ENCODE measurements at places on chromosomes 1 and 21.

- no peak for DNase-seq
These were observed 25.7 kb downstream of the COA6 start for GRCh38 chr1:234398849-234399381.

GRCh38 chr1:78577257-78578100 is 42.8 kb upstream of the IFI44L start:
- no peak for DNase-seq

- no peak for DNase-seq
These were observed 3.9 kb downstream of the FBXO44 start for GRCh38 chr1:11658542-11658941.

- no peak for DNase-seq
These were observed 110.6 kb downstream of the USP25 start for GRCh38 chr21:15840406-15840805.

GRCh38 chr1:26114165-26114927 is 2.7 kb downstream of the PDIK1L start:
- no peak for DNase-seq

GRCh38 chr1:162383516-162383915 is 2.0 kb downstream of the C1orf226 start:
- no peak for DNase-seq

DNA sequence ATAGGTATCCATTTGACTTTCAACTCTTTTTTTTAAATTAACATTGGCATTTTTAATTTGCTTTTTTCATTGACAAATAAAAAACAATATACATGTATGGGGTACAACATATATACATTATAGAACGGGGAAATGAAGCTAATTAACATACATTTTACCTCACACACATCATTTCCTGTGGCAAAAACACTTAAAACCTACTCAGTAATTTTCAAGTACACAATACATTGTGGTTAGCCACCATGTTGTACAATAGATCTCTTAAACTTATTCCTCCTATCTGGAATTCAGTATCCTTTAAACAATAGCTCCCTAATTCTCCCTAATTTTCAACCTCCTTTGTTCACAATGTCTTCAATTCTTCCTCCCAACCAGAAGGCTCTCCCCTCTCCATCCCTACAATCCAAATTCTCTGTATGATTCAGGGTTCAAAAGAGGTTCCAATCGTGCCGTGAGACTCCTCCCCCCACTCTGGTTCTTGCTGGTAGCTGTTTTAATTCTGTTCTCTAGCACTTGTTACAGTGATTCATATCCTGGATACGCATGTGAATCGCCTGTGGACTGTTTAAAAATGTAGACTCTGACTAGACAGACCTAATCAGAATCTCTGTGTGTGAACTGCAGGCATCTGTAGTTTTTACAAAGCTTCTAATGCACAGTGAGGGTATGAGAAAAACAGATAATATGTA is 87.6 kb upstream of the DUSP10 start:
- DNase-seq: no peak

DNA sequence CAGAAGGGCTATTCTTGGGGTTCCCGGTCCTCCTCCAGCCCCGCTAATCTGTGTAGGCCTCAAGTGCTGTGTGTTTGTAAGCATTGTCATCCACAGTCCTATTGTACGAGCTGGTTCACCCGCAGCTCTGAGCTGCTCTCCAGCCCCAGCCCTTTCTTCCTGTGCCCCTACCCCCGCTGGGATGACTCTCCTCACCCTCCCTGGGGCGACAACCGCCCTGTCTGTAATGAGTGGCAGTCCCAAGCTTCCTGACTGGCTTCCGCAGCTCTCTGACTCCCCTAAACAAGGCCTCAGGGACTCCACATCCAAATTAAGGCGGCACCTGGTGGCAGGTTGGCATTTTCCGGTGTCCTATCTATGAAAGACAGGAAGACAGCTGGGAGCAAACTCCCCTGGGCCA is 45.8 kb downstream of the TFF3 start:
- no peak for DNase-seq

DNA sequence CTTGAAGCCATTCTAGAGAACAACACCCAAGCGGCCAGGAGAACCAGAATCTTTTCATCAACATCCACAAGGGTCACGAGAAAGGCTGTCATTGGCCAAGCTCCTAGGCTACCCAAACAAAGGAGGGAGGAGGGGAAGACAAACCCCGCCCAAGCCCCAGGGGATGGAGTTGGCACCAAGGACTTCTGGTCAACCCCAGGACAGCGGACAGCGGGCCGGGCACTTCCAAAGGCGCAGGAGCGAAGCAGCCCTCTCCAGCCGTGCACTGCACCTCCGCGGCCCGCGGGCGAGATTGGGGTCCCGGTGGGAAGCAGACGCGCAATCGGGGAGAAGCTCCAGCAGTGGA is at the start of gene CLIC6:
Gene CLIC6 (plus strand): TSS at position 192 of the 346 bp plus-strand sequence. CDS start 395 bp downstream, outside the sequence.
- no peak for DNase-seq

DNA sequence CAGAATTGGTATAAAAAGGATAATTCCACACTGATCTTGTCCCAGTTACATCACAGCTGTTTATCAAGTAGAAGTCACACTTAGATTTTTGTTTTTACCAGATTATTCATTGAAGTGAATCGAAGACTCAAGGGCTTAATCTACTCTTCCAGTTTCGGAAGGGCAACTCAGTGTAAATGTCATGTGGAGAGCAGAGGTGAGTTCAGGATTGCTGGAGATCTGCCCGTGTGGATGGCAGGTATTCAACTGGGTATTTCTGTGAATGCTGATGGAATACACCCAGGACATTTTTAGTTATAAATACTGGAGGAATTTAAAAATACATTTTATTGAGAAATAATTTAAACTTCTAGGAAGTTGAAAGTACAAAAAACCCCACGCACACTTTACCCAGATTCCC is 19.4 kb downstream of the CC2D1B start:
- DNase-seq: no peak

- no peak for DNase-seq
These were observed 186.5 kb downstream of the ROR1 start for GRCh38 chr1:63960326-63960725.

GRCh38 chr1:180614730-180615129 is 17.1 kb upstream of the XPR1 start:
- no peak for DNase-seq

- DNase-seq: no peak
These were observed 106.7 kb upstream of the CDC42BPA start for GRCh38 chr1:227424953-227425352.

GRCh38 chr1:18142969-18143368 is 35.4 kb downstream of the IGSF21 start:
- no peak for DNase-seq

GRCh38 chr1:79161077-79161476 is 154.5 kb upstream of the ADGRL4 start:
- no peak for DNase-seq

- no peak for DNase-seq
These were observed 1.1 kb downstream of the NCSTN start for GRCh38 chr1:160344241-160344640.

- DNase-seq: no peak
These were observed 99.5 kb downstream of the UBE2U start for GRCh38 chr1:64302971-64303370.

- no peak for DNase-seq
These were observed 549.0 kb upstream of the RGS18 start for GRCh38 chr1:191609305-191609704.

- no peak for DNase-seq
These were observed 59.0 kb downstream of the SYT6 start for GRCh38 chr1:114094675-114095074.

DNA sequence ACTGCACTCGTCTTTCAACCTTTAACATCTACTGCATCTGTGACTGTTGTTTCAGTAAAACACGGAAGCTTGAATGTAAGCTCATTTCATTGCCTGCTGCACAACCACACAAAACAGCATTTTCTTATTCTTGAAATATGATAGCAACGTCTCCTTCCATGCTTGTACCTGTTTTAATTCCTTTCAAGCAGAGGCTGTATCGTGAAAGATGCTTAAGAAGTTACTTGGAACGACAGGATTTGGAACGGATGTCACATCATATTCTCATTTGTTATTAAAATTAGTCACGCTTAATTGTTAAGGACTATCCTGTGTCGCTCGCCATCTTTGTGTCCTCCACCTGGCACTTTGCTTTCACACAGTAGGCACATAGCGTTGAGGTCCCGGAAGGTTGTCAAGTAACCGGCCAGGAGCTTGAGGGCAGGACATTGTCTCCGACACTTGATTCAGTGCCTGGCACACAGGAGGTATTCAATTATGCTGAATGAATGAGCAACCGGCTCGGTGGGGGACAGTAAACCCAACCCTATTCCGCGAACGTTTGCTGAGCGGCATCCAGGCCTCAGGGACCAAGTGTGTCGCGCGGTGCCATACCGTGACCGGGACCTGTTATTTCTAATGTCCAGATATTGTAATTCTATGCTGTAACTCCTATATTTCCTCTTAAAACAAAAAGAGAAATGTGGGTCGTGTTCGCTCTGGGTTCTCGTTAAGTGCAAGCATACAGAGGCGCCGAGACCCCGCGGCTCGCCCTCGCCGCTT is 499 bp upstream of the SH3GLB1 start:
- no peak for DNase-seq

GRCh38 chr21:33861125-33861524 is 54.5 kb downstream of the ATP5PO start:
- DNase-seq: no peak

- DNase-seq: no peak
These were observed 13.2 kb upstream of the DMRTA2 start for GRCh38 chr1:50436489-50436888.
